ENCODE measurements at places on chromosomes 2 and 18.

- DNase-seq: no peak
Observed at GRCh38 chr2:241108271-241109209, 6.5 kb upstream of the MTERF4 start.

DNA sequence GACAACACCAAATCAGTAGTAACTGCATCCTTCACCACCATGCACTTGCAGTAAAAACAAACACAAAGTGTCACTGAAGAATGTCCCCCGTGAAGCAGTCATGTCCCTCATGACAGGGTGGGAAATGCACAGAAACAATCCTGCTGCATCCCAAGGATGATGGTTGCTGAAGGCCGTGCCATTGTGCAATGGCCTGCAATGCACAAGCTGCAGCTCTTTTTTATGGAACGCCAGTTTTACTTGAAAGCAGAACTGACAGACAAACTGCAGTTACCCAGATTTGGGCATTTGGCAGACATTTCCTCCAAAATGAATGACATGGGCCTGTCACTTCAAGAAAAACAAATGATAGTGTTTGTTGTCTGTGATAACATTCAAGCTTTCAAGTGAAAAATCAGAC lies 2.4 kb upstream of the CHST10 start:
- DNase-seq: no peak

GRCh38 chr2:148259674-148260073 lies 238.8 kb downstream of the MBD5 start:
- peak; percentile 20 for DNase-seq

DNA sequence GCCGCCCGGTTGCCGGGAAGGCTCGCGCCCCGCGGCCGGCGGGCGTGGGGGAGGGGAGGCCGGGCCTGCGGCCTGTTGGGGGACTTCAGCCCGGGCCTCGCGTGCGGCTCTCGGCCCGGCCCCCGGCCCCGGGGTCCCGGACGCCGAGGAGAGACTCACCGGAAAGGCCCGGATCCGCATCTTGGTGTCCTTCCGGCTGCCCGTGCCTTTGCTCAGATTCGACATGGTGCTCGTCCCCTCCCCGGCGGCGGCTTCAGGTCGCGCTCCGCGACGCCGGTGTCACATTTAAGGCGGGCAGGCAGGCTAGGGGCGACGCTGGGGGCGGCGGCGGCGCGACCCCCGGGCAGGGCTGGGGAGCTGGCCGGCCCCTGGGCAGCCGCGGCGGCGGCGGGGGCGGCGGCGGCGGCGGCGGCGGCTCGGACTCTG lies 365 bp downstream of the CUL3 start:
- DNase-seq: peak; percentile 29

- no peak for DNase-seq
Observed at GRCh38 chr18:45894818-45895217, 69.3 kb downstream of the SIGLEC15 start.

- no peak for DNase-seq
Observed at GRCh38 chr2:105405291-105405690, 6.4 kb upstream of the FHL2 start.

GRCh38 chr2:232927032-232927792 lies 57.1 kb downstream of the SNORC start:
- DNase-seq: no peak

DNA sequence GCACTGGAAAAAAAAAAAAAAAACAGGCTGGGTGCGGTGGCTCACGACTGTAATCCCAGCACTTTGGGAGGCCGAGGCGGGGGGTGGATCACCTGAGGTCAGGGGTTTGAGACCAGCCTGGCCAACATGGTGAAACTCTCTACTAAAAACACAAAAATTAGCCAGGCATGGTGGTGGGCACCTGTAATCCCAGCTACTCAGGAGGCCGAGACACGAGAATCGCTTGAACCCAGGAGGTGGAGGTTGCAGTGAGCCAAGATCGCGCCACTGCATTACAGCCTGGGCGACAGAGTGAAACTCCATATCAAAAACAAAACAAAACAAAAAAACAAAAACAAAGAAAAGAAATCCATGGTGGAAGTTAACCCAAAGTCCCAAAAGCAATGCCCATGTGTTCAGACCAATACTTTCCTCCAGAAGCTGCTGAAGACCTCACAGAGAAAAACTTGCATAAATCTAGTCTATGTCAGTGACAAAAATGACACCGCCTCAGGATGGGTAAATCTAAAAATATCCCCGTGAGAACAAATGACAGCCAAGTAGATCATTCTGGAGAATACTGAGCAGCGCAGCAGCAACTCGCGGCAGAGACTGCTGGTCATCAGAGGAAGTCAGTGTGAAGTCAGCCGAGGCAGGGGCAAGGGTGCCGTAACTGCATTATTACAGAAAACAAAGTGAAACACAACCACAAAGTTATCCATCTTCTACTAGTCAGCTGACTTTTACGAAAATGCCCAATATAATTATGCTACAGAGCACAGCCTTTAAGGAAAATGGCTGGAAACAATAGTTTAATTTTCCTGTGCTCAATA lies 41.0 kb downstream of the LPIN2 start:
- no peak for DNase-seq

DNA sequence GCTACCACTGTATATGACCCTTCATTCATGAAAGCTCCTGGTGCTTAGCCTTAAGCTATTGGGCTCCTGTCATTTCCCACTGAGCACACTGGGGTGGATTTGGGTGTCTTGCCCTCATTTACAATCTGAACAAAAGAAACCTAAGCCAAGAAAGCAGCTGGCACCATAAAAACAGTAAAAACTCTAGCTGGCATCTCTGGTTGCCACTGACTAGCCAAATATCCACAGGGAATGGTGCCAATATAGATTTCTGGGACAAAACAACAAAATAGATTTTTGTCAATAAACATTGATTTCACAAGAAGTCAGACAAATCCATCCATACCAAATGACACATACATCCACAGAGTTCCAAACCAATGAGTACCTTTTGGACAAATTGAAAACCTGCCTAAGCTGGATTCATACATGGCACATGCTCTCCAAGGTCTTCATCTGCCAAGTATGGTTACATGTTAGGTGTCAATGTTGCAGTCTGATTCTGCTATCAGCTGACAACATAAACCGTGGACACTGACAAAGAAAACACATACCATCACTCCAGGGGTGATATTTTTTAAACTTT lies 1081.5 kb upstream of the ZEB2 start:
- DNase-seq: no peak

DNA sequence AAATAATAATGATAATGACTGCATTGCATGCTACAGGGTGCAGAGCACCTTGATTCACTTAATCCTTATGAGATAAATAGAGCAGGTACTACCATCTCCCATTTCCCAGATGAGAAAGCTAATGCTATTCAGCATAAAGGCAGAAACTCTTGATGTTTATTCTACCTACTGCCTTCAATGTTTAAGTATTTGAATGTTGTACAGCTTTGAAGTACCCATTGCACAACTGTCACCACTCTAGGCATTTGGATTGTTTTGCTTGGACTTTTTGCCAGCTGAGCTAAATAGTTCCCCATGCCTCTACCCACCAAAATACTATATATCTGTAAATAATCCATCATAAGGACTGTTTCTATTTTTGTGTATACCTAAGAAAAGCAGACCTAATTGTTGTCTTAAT lies 7.7 kb upstream of the MXD1 start:
- DNase-seq: no peak

DNA sequence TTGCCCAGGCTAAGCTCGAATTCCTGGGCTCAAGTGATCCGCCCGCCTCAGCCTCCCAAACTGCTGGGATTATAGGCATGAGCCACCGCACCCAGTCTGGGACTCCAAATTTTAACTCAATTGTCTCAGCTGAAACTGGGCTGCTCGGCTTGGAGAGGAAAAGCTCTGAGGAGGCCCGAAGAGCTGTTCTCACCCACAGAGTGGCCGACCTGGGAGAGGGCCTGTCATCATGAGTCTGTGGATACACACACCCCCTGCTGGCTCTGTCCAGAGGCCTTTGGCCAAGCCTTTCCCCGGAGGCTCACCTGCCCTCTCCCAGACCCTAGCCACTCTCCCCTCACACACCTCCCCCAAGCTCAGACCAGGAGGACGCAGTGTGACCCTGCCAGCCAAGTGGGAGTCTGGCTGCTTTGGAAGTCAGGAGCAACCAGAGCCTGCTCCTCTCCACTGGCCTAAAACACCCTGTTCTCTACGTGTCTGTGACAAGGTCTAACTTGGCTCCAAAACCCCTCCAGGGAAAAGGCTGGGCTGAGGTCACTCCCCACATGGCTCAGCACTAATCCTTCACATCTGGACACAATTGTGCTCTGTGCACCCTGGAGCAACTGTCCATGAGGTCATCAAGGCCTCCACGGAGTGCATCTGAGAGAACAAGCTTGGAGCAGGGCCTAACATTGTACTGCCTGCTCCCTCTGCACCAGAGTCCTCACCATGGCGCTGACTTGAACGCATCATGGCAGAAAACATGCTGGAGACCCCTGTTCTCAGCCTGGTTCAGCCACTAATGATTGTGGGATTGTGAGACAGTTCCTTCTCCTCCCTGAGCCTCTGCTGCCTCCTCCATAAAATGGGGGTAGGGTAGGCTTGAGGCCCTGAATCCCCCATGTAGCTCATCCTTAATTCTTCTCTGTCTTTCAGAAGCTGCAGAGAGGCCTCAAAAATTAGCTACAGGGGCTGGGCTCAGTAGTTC lies 49.9 kb upstream of the RAB6C start:
- DNase-seq: no peak

DNA sequence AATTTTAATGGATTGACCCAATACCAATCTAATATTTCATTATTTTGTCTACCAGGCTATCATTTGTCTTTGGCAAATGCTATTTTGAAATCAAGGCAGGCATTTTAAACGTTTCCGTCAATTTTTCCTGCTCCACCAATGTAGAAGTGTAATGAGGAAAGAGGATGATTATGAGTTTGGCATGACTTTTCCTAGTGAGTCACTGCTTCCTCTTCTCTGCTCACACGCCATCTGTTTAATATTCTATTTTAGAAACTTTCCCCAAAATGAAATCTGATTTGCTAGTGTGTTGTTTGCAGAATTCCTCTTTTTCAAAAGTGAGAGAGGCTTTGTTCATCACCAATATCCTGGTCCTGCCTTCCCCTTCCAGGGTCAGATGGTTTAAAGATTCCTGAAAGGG lies 42.5 kb upstream of the PID1 start:
- no peak for DNase-seq

DNA sequence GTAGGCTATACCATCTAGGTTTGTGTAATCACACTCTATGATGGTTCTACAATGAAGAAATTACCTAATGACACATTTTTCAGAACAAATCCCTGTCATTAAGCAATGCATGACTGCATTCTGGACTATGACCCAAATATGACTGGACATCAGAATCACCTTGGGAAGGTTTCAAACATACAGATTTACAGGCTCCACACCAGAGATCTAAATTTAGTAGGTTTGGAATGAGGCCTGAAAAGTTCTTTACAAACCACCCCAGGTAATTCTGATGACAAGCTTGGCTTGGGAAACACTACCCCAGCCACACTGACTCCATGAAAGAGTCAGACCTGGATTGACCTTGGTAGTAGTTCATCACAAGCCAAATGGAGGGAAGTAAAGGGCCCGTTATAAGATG lies 52.2 kb upstream of the NFE2L2 start:
- no peak for DNase-seq

DNA sequence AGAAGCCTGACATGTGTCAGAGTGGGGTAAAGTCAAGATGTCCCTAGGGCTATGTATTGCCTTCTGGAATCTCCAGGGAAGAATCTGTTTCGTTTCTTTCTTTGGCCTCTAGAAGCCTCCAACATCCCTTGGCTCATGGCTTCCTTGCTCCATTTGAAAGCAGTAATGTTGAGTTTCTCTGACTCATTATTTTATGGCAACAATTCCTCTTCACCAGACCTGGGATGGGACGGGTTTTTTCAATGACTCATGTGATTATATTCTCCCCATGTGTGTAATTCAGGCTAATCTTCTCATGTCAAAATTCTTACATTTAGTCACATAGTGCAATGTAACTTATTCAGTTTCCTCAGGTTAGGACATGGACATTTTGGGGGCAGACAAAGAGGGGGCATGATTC lies 1038.6 kb downstream of the CBLN2 start:
- no peak for DNase-seq

DNA sequence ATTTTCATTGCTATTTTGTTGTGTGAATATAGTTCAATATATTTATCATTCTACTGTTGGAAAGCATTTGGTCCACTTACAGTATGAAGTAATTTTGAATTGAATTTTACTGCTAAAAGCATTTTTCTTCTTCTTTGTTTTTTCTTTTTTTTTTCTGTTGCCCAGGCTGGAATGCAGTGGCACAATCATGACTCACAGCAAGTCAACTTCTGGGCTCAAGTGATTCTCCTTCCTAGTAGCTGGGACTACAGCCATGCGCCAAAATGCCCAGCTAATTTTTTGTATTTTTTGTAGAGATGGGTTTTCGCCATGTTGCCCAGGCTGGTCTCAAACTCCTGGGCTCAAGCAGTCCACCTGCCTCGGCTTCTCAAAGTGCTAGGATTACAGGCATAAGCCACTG lies 2.4 kb upstream of the ETAA1 start:
- DNase-seq: no peak
